GM13977 (cell line): ENCODE measurements at places on chromosomes 5 and 9.
A peak's percentile ranks its signal among the peaks of the same experiment; 100 is the strongest.

- DNase-seq: no peak
These were observed 53.3 kb upstream of the PSD2 start for GRCh38 chr5:139742173-139742903.

GRCh38 chr5:137206030-137206715 is 293.0 kb downstream of the SPOCK1 start:
- DNase-seq: no peak

DNA sequence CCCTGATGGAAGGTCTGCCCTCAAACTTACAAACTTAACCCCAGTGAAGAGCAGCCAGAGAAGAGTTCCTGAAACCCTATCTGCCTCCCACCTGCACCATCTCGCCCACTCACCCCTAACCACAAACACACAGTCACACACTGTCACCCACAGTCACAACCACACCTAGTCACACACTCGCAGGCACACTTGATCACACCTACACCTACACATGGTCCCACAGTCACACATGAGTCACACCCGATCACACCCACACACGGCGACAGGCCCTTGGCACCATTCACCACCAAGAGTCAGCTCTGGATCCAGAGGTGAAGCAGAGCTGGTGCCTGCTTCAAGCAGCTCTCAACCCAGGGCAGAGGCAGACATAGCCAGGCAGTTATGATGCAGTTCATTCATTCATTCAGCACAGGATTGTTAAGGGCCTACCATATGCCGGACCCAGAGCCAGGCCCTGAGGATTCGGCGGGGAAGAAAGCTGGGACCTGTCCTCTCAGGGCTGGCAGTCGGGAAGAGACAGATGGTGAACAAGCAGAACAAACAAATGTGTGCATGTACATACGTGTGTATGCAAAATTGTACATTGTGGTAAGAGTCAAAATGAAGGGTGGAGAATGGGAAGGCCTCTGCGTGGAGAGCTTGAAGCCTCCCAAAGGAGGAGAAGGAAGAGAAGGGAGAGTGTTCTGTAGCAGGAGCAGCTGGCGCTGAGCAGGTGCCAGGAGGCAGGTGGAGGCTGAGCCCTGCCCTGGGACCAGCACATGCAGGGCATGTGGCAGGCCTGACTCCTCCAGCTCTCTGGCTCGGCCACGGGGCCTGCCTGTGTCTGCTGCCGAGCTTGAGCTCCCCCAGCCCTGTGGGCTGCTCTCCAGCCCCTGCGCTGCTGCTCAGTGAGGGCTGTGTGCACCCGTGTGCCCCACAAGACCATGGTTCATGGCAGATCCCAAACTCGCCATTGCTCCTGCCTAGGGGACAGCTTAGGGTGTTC is 6.4 kb downstream of the TSPAN17 start:
- DNase-seq: no peak

DNA sequence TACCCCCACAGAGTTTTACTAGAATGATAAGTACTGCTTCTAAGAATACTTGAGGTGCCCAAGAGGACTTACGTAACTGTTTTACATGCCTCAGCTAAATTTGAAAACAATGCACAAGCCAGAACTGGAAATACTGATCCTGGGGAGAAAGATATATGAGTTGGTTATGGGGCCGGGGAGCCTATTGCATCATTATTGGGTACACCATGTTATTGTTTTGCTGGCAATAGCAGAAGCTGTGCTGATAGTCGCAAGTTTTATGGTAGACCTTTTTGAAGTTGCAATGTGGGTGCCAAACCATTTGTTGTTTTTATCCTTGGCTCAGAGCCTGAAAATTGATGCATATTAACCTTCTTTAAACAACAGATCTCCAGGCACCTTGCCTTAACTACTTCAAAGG is 108.4 kb upstream of the DHFR start:
- no peak for DNase-seq

- no peak for DNase-seq
These were observed 52.6 kb upstream of the TNFAIP8 start for GRCh38 chr5:119302916-119303897.

- no peak for DNase-seq
These were observed 27.5 kb downstream of the PAEP start for GRCh38 chr9:135588886-135589595.

DNA sequence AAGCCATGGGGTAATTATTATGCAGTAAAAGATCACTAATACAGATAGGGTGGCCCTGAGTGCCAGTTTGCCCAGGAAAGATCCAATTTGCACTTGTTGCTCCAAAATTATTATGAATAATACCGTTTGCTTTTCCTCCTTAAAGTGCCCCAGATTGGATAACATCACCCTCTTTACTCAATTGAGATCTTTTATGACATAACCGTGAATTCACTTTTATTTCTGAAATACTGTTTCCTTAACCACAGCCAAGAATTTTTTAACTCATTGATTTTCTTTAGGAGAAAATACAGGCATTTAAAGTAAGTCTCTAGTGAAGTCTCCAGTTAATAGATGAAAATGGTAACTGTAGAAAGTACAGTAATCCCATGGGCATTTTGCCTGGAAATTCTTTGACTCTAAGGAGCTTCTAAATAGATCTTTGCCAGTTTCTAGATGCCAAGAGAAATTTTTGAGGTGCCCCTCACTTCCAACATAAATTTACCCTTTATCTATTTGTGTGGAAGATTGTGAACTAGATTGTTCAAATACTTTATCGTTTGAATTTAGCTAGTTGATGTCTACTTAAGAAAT is 99.2 kb downstream of the UHRF2 start:
- no peak for DNase-seq

DNA sequence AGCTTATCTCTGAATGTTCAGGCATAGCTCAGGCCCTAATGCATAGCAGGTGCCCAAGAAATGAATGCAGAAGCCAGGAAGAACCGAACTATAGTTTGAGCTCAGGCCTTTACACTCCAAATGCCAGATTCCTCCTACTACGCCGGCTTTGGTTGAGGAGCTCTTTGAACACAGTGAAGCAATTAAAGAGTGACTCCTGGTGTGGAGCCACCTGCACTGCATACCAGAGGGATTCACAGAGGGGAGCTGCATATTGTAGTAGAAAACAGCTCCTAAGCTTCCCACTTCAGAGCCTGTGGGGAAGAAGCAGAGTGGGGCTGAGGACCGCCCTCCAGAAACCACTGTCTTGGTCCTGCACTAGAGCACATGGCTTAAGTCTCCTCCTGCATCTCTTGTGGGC is 14.5 kb upstream of the KCNMB1 start:
- no peak for DNase-seq

DNA sequence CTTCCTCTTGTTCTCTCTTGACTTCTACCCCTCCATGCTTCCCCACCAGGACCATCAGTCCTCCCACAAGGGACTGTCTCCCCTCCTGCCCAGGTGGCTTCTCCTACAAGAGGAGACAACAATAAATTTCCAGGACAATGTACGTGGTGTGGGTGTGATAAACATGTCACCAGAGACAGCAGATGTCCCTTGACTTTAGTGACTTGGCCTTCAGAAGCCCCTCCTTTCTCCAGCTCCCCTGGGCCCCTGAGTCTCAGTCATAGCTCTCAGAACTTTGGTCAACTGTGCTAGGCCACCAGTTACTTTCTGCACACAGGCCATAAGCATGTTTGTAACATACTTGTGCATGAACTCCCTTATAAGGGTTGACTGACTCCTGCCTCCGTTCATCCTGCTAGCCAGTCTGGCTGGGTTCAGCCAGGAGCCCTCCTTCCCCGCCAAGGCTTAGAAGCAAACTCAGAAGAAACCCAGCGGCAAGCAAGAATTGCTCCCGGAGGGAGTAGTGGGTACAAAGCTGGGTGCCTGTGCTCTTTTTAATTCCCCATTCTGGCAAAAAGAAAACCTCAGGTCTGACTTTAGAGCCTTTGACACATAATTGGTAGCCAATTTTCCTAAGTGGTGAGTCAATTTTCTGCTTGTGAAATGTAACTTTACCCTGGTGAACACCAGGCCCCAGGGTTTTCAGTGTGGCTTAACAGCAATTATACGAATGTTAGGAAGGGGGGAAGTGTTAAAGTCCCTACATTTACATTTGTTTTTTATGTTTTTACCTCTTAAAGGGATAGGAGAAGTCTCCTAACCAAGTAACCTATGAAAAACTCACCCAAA is 49.2 kb downstream of the EBF1 start:
- DNase-seq: peak; percentile 36

- no peak for DNase-seq
These were observed 9.7 kb downstream of the ANGPTL2 start for GRCh38 chr9:127112735-127113161.

- peak; percentile 28 for DNase-seq
These were observed 84.9 kb upstream of the ANKRD55 start for GRCh38 chr5:56317923-56318561.

GRCh38 chr9:21549251-21549765 is 67.2 kb upstream of the IFNE start:
- DNase-seq: no peak

GRCh38 chr9:115590011-115590410 is 472.1 kb upstream of the TNC start:
- no peak for DNase-seq

- DNase-seq: no peak
These were observed 15.8 kb downstream of the NMUR2 start for GRCh38 chr5:152389208-152389849.

- DNase-seq: no peak
These were observed 85.2 kb downstream of the RASGRF2 start for GRCh38 chr5:81045389-81045807.

DNA sequence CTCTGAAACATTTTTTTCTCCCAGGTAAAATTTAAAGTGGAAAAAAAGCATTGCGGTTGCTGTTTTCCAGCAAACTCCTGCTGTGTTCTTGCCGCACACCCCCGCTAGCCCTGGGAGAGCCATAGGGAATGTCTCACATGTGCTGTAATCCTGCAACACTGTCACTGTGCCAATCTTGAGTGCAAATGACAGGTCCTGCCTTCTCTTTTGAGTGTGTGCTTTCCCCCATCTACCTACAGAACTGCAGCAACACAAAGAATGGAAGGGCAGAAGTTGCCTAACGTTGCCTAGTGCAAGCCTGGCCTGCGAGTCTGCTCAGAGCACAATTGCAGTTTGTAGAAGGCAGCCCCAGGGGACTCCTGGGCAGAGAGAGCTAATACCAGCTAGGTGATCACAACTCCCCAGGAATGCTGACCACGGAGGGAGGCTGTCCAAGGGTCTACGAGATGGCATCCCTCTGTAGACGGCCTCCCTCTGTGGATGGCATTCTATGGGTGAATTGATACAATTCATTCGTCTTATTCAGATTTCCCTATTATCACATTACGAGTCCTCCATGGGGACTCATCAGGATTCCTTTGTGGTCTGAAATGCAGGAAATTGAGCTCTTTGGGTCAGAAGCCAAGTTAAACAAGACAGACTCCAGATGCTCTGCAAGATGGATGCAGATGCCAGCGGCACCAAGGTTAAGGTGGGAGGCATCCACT is 172.6 kb upstream of the S1PR3 start:
- DNase-seq: no peak

- DNase-seq: no peak
These were observed 60.7 kb downstream of the NSD1 start for GRCh38 chr5:177194268-177194667.

DNA sequence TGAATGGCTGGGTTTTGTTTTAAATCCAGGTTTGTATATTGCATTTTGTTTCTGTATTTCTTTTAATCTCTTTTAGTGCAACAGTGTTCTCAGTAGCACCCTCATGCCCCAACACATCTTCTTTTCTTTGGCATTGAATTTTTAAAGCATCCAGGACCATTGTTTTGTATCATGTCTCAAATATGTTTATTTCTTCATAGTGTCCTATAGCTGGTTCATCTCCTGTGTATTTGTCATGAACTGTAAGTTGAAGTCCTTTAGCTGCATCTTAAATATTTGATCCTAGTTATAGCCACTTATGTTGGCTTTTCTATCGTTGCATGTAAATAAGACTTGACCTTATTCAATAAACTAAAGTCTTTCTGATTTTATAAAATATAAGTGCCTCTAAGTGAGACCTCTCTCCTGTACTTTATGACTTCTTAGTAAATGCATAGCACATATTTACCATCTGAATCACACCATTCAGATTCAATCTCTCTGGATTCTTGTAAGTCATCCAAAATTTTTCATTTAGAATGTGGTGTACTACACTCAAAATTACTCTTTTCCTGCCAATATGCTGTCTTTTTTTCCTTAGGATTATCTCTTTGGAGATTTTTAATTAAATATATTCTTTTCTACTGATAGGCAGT is 21.0 kb upstream of the ERCC6L2 start:
- DNase-seq: no peak

GRCh38 chr9:81470864-81471263 is 218.5 kb downstream of the TLE1 start:
- no peak for DNase-seq

DNA sequence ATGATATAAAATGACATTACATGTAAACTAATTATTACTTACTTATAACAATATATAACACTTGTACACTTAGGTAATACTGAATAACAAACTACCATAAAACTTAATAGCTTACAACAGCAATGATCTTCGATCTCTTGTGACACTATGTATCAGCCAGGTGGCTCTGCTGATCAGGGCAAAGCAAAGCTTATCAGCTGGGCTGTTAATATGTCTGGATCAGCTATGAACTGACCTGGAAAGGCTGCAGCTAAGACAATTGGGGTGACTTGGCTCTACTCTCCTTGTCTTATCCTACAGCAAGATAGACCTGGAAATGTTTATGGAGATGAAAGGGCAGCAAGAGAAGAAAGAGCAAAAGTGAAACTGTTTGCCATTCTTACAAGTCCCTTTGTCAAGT is 511.3 kb downstream of the TLR4 start:
- DNase-seq: no peak

DNA sequence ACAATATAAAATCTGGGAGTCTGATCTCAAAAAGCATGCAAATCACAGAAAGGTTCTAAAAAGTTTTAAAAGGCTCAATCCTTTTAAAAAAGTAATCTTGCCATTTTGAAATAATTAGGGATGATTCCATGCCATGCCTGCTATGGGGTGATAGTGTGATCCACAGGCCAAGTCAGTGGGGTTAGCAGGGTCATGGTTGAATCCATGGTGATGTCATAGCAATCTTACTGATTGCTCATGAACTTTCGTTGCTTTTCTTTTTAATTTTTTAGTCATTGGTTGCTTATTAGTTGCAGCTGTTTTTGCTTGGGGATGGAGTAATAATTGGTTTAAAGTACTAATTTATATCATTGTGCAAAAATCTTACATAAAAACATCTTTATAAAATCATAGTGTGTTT is 485.0 kb downstream of the ENC1 start:
- DNase-seq: no peak

GRCh38 chr5:82597437-82597836 is 319.3 kb upstream of the RPS23 start:
- DNase-seq: no peak

DNA sequence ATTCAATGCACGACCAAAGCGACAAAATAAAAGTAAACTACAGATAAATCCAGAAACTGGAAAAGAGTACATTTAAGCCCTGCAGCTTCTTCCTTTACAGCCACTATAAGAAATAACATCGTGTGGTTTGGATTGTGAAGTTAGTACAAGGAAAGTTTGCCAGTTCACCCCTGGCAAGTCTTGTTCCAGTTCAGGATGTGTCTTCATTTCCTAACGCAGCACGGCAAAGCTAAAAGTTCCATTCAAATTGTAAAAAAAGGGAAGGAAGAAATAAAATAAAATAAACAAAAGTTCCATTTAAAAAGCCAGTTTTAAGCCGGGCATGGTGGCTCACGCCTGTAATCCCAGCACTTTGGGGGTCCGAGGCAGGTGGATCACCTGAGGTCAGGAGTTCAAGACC is 83.3 kb upstream of the RETREG1 start:
- DNase-seq: no peak
